ENCODE measurements at places on chromosomes 7 and 10.

GRCh38 chr10:1935912-1936311 is 198.6 kb upstream of the ADARB2 start:
- no peak for DNase-seq

DNA sequence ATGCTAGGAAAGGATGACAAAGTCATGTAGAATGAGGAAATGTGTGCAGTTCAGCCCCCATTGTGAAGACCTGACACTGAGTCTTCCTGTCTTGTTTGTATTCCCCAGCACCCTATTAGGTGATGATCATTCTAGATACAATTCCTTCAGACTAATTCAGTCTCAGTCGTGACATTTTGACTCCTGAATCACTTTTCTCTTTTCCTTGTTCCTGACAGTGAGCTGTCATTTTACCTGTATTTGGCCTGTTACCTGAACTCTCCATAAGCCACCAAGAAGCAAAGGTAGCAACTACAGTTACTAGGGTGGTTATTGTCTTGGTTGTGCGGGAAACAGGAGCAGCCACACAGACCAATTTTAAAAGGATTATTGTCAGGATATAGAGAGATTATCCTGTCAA is 111.4 kb upstream of the TAC1 start:
- DNase-seq: no peak

DNA sequence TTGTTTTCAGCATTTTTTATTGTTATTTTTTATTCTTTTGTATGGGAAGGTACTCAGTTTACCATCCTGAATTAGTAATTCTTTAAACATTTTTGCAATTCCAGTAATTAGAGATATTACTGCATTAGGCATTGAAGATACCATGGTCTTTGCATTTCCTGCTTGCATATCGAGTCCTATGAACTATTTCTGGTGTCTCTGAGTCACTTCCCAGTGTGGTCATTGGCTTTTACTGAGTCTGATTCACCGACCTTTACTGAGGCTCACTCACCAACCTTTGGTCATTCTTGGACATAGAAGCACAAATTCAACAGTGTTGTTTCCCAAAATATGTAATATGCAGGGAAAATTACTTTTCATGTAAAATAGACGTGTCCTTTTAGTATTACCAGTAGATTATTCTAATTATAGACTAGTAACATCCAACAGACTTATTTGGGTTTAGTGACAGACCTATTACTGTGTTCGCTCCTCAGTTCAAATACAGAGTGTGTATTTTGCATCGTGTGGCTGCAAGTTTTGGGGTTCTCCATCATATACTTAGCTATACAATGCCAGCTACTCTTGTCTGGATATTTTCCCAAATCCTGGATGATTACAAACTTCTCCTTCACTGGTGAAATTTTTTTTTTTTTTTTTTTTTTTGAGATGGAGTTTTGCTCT is 180.7 kb upstream of the PRSS1 start:
- DNase-seq: no peak

DNA sequence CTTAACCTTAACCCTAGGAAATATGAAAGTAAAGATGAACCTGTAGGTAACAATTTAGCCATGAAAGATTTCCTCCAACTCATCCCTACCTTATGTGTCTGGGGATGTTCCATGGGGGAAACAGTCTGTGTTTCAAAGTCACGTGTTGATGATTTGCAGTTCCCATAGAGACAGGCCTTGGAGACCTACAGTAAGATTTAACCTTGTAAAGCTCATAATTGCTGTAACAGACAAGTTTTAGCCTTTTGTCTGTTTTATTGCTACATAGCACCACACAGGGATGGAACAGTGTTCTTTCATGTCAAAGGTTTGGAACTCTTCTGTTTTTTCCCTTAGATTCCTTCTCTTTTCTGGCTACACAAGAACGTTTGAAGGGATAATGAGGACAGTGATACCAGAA is 35.2 kb upstream of the ITGA8 start:
- DNase-seq: no peak

Data from midbrain (tissue), 1 donor.